Endothelial cell (in vitro differentiated cells): ENCODE measurements at places on chromosomes 3 and 15.
A peak's percentile ranks its signal among the peaks of the same experiment; 100 is the strongest.

DNA sequence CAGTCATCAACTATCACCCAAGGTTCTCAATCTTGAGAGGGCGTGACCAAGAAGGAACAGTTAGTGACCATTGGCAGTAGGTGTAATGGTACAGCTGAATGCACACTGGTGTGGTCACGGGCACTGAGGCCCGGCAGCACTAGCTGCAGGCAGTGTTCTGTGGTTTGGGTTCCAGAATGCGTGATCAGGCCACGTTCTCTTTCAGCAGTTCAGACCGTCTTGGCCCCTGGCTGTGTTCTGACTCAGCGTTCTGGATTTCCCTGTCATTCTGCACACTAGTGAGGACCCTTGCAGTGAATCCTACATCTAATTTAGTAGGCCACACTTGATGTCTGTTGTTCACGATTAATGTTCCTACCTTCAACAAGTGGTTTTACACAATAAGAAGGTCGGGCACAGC lies 220.5 kb upstream of the SLCO3A1 start:
- no peak for DNase-seq

DNA sequence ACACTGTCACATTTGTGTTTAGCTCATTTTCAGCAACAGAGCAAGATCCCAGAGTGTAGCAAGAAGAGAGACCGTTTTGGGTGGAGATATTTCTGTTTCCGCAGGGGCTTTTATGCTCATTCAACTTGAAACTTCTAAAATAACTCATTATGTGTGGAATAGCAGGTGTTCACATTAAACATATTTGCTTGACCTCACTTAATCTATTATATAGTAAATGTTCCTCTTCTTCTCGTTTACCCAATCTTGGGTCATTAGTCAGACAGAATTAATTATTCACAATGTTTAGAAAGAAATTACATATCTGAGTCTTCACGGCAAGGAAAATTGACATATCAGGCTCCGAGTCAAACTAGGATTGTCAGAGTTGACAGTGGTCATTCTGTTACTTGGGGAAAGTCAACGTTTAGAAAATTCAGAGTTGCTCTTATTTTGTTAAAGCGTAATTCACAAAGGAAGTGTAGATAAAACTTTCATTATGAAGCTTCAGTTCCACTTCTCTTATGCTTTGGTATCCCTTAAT lies 222.9 kb downstream of the TPRG1 start:
- no peak for DNase-seq

DNA sequence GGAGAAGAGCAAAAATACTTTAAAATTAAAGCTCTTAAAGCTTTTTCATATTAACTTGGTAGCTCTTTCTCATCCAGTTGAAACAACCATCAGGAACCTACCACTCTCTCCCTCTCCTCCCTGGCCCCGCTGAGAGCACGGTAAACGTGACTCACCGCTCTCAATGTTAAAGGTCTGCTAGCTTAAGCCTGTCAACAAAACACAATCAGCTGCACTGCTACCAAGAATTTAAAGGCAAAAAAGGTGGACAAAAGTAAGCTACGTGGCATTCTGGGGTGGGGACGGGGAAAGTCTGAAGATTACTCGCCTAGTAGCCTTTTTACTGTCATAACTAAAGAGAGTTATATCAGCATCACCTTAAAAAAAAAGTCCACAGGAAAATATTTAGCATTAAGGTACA lies 8.4 kb upstream of the GP5 start:
- no peak for DNase-seq

GRCh38 chr3:100710261-100710968 lies 1.1 kb downstream of the TFG start:
- peak; percentile 33 for DNase-seq

- DNase-seq = no peak
These were observed 14.8 kb downstream of the CLK3 start for GRCh38 chr15:74630284-74631086.

DNA sequence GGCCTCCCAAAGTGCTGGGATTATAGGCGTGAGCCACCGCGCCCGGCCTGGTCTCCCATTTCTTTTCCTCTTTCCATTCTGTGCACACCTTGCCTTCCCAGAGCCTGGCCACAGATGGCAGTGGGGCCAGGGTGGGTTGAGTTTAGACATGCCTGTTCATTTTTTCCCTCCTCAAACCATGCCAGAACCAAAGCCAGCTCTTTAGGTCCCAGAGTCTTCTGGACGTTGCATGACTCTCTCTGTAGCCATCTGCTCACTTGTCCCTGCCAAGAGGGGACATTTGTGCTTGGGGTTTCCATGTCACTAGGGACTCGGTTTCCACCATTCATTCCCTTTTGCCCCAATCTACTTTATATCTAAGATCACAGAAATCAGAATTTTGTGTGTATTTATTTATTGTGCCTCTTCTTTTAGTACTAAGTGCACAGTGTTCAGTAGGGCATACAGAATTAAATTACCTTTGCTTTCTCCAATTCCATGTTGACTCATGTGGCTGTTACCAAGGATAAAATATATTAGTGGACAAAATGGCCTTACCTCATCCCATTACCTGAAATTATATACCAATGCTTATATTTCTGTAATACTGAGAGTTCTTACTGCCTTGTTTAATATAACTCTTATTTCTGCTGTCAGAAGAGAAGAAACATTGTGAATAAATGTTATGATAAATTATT lies 49.6 kb downstream of the USP13 start:
- no peak for DNase-seq

DNA sequence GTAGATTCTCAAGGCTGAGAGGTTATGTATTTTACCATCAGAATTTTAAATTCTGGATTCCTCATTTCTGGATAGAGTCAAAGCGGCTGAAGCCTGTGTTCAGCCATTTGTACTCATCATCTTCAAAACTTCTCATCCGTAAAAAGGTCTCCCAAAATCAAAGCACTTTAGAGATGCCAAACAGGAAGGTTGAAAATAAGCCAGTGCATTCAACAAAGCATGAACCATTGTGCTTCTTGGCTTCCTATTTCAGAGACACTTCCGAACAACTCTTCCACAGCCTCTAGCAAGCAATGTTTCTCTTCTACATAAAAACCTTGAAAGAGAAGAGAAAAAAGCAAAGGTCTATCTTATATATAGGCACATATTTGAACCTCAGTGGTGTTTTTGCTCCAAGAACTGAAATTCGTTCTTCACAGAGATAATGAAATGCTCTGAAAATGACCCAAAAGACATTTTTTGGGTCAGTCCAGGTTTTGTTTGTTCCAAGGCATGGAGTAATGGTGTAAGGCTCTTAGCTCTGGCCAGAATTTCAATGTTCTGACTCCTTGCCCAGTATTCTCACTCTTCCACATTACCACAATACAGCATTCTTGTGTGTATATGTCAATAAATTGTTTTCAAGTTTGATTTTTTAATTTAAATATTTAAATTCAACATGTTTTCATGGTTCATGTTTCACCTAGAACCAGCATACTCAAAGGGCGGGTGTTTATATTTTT lies 163.1 kb downstream of the STAC start:
- no peak for DNase-seq

GRCh38 chr3:17258823-17259436 lies 374.2 kb downstream of the PLCL2 start:
- DNase-seq = peak; percentile 23

DNA sequence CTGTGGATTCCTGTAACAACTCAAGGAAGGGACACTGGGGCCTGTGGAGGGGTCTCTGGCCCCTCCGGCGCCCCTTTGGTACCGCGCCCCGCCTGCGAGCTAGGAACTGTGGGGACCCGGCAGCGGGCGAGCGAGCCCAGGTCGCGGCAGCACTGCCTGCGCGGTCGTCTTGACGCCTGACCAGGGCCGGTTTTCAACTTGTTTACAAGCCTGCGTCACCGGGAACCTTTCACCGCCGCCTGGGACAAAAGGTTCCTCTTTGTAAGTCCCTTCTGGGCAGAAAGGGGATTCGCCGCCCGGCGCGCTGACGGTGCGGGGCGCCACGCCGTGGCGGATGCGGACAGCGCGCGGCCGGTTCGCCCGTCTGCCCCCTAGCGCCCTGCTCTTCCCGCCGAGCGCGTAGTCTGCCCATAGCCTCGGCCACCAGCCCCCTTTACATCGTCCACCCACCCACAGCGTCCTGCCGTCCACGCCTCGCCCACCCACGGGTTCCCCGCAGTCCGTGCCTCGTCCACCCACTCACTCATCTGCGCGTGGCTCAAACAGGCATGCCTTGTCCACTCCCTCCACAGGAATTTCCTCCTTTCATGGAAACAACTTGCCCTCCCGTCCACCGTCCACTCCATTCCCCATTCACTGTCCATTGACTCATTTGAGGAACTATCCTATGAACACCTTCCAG lies 5.5 kb upstream of the CFAP100 start:
- DNase-seq = peak; percentile 84

- DNase-seq = no peak
These were observed 218.5 kb upstream of the CNTN3 start for GRCh38 chr3:74832925-74833324.

DNA sequence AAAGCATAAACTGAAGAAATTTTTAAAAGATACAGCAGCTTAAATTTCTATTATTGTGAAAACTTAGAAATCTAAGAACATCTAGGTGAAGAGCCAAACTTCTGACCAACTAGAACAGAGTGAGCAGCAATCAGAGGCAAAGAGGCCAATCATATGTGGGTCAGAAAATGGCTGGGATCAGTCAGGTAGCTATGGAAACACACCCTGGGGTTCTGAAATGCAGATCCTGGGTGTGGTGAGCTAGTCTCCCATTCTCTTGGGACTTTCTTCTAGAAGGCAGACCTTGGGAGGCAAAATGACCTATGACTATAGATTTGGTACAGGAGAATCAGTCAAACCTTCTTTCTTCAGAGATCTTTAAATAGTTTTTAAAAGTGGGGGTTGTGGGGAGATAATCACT lies 385.8 kb downstream of the TBC1D5 start:
- DNase-seq = no peak

DNA sequence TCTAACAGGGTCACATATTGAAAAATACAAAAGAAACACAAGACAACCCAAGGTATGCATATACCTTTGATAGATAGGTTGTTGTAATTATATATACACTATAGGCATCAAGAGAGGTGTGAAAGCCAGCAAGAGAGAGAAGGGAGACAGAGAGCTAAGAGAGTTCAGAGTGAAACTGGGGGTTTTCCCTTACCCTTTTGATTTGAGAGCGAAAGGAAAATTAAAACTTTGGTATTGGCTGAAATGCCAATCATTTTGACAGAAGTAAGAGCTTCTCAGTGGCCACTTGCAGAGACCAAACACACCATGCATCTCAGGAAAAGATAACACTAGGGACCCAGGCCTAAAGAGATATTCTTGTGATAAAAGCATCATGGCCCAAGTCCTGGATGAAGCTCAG lies 183.6 kb downstream of the SHOX2 start:
- DNase-seq = no peak

DNA sequence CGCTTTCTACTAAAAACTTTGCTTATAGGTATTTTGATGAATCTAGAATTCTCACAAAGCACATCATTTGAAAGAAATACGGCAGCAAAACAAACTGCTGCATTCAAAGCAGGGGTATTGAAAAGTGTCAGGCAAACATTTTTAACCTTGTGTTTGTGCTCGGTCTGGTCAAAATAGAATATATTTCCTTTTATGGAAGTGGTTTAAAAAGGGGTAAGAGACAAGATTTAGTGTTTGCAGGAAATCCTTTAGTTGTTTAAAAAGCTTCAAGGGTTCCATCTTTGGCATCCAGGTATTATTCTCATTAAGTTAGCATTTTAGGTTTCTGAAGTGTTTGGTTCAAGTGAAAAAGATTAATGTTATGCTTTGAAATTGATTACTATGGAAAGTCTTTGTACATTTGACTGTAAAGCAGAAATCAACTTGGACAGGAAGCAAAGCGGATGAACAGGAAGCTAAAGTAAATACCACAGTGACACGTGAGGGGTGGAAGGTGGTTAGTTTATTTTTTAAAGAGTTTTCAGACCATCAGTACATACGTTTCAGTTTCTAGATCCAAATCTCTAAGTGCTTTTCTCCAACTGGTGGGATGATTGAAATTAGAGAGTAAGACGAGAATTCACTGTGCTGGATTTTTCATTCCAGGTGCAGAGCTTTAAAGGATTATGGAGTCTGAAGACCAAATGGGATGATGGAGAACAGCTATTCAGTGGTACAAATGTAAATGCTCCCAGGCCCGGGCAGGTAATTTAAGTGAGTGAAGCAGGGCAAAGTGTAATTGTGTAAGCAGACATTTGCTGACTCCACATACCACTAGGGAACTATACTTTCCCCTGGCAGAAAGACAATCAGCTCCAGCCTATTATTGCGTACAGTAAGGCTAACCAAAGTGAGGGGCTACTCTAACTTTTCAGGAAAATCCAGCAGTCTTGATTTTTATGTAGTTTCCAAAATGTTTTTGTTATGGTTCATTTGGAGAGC lies 341.8 kb upstream of the TBL1XR1 start:
- no peak for DNase-seq

DNA sequence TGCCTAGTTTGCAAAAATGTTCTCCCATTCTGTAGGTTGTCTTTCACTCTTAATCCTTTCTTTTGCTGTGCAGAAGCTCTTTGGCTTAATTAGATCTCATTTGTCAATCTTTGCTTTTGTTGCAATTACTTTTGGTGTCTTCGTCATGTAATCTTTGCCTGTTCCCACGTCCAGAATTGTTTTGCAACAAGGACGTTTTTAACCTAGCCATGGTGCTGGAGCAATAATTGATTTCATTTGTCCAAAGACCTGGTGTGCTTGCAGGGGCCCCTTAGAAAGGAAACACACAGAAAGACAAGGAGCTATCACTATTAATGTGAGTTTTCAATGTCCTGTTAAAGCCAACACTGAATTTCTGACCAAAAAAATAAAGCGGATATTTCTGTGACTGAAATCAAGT lies 89.1 kb upstream of the GALNT15 start:
- no peak for DNase-seq

- no peak for DNase-seq
These were observed 9.4 kb downstream of the SNX1 start for GRCh38 chr15:64105113-64105704.

DNA sequence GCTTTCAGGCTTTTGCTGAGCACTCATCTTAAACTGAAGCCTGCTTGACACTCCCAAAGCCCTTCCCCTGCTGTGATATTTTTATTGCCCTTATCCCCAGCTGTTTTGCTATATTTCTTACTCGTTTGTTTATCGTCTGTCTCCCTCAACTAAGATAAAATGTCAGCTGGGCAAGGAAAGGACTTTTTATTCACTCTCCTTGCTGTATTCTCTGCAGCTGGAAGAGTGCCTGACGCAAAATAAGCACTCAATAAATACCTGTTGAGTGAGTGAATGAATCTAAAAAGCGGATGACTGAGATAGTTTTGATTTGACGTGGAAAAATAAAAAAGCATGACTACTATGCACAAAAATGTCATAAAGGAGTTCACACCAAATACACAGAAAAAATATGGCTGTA lies 84.8 kb upstream of the POMGNT2 start:
- DNase-seq = no peak

DNA sequence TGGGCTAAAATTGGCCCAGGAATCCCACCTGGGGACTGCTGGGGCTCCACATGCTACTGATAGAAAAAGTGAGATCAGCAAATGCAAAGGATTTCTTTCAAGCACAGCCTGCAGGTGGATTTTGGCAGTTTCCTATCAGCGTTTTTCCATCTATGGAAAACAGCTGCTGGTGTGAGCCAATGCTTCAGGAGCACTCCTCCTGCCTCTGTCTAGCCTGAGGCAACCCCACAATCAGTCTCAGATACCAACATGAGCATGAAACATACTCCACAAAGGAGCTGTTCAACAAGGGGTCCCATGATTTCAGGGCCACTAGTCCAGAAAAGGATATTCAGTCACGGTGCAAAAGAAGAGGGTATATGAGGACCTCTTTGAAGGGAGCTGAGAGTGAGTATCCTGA lies 311.5 kb upstream of the THBS1 start:
- DNase-seq = no peak

- DNase-seq = no peak
These were observed 11.4 kb upstream of the SLC6A6 start for GRCh38 chr3:14391033-14391432.
